ENCODE measurements at places on chromosomes 2 and 18. TPM values are rescaled to one million over a fixed set of nuclear protein-coding genes. Genes with fewer than 3 reads are reported as not detected.

RSAD2 gene
- total RNA-seq: 6.9 TPM

LIPT1 gene
- total RNA-seq: 11.5 TPM

FBXO36 gene
- total RNA-seq: 6.2 TPM

MAPK4 gene
- total RNA-seq: 30.3 TPM

LYPD6 gene
- 14.3 TPM for total RNA-seq

GRCh38 chr2:3254442-3254941 lies 123.1 kb downstream of the EIPR1 start:
- DNase-seq: no peak

GRCh38 chr2:105344704-105345345 lies 7.5 kb downstream of the C2orf49 start:
- no peak for DNase-seq

DNA sequence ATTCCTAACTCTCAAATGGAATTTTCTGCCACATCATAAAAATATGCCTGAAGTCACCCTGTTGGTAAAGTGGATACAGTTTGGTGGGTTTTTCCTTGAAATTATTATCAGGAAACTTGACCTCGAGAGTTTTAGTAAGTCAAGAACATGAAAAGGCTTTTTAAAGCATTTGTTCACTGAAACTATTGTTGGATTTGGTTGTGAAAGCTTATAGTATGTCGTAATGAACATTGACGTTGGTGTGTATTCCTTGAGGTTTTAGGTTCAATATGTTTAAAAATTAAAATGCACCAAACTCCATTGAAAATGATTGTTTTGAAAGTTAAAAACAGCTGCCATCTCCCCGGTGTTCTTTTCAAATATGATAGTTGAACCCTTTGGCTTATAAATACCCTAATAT lies 30.8 kb downstream of the AOX1 start:
- DNase-seq: no peak

- DNase-seq: no peak
Observed at GRCh38 chr2:86037141-86037794, 68.4 kb downstream of the POLR1A start.

DNA sequence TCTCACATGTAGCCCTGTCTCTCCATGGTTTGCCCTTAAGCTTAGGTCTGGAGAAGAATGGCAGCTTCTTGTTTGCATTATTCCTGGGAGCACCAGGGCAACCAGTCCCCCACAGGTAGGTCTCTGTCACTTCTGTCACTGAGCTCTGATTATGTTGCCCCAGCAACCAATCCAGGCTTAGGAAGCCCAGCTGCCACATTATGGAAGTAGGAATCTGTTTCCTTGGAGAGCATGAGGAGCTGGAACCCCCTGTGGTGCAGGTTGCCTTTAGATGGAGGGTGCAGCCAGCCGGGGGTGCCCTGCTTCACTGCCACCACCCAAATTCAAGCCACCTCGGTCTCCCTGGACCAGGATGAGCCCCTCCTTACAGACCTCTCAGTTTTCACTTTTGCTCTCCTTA lies 4.8 kb downstream of the RESP18 start:
- no peak for DNase-seq

GRCh38 chr2:20666005-20666303 lies 990 bp upstream of the GDF7 start:
- no peak for DNase-seq

DNA sequence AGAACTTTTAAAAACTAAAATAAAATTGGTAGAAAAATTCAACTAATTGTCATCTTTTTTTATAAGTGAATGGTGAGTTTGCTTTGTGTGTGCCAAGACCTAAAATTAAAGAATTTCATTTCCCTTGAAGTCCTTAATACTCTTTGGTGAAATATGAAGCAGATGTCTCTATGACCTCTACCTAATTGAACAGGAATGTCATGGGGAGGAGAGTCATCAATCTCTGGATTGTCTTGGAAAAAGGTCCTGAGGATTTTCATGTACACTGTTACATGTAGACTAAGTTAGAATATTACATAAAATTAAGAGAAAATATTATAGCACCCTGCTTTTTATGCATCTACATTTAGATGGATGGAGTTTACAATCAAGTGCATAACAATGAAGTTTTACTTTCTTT lies 177.9 kb upstream of the LRP1B start:
- DNase-seq: no peak

DNA sequence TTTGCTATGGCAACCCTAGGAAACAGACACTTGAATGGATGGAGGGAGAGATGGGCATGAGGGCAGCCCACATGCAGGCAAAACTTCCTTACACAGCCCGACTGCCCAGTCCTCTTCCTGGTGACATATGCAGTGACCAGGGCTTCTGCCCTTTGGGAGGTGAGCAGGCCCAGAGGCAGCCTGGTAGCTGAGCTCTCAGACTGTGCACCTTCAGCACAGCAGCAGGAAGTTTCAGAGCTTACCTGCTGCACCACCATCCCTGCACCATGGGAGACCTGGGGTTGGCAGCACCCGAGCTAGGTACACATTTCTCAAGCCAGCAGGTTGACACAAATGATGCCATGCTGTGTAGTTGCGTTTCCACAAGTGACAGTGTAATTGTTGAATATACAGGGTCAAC lies 97.6 kb upstream of the LMAN1 start:
- DNase-seq: no peak

DNA sequence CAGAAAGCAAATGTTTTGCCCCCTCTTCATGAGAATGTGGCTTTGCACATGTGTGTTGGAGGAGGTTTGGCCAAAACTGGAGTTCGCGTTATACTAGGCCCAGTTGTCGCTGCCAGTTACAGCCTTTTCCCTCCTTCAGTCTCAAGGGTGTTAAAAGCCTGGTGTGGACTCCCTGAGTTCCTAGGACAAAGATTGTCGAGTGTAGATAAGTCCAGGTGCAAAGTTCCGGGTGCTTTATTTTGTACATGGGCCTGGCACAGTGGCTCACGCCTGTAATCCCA lies 542 bp upstream of the RNF103 start:
- DNase-seq: no peak

- peak; percentile 6 for DNase-seq
Observed at GRCh38 chr2:113842919-113843736, 46.8 kb upstream of the ACTR3 start.

DNA sequence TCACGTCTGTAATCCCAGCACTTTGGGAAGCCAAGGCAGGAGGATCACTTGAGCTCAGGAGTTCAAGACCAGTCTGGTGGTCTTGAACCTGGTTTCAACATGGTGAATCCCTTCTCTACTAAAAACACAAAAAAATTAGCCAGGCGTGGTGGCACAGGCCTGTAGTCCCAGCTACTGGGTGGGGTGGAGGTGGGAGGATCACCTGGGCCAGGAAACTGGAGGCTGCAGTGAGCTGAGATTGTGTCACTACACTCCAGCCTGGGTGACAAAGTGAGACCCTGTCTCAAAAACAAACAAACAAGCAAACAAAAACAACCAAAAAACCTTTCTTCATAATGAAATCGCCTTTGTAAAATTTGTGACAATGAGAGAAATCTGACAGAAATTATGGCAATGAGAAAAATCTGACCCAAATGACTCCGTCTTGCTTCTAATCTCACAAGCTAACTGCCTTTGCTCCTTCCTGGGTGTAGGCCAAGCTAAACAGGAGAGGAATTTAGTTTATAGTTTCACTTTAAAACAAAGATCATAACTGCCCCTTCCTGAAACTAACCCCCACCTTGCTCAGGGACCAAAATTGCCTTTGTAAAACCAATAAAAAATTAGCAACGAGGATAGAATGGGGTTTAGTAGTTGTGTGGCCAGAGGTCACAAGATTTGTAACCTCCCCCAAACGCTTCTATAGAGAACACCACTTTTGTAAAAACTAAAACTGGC lies 60.7 kb upstream of the KIF5C start:
- DNase-seq: no peak

- DNase-seq: no peak
Observed at GRCh38 chr2:2881499-2881898, 496.1 kb downstream of the EIPR1 start.

DNA sequence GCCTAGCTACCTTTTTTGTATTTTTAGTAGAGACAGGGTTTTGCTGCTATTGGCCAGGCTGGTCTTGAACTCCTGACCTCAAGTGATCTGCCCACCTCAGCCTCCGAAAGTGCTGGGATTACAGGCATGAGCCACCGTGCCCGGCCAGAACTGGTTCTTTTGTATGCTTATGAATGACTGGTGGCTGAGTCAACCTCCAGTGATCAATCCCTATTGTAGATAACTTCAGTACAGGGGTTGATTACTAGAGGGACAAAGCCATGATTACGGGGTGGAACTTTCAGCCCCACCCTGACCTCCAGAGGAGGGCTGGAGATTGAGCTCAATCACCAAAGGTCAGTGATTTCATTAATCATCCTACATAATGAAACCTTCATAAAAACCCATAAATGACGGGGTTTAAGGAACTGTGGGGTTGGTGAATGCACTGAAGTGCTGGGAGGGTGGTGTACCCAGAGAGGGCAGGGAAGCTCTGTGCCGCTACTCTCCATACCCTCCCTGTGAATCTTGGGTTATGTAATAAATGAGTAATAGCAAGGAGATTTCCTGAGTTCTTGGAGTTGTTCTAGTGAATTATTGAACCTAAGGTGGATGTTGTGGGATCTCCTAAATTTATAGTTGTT lies 281.8 kb upstream of the CXCR4 start:
- no peak for DNase-seq

DNA sequence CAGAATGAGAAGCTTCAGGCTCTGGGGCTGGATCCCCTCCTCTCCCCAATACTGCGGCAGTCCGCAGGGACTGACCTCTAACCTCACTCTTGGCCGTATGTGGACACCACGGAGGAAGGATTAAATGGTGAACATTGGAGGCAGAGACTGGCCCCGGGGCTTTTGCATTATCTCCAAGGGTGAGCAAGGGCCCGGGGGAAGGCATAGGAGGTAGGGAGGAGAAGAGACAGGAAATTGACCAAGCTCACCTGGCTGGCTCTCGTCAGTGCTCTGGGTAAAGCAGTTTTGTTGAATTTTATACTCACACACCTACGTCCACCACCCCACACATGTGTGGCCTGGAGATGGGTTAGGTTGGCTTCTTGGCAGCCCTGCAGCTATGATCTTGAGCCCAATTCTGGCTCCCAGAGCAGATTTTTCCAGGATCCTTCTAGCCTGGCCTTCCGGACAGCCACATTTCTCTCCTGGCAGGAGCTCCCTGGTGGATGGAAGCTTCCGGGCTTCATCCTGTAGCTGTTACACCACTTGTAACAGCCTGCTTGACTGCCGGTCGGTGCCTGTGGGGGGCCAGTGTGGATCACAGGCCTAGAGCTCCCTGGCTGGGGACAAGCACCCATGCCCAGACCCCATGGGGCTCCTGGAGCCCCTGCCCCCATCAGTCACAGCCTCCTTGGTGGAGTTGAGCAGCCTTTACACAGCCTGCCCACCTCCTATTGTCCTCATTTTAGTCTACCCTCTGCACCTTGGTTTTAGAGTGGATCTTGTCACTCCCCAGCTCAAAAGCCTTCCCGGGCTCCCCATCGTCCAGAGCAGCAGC lies 7.6 kb downstream of the ITM2C start:
- no peak for DNase-seq

Measured in occipital lobe (tissue), 3 donors.